Right lobe of liver (tissue), 6 donors: ENCODE measurements at places on chromosomes 3 and 15. TPM values are rescaled to one million over a fixed set of nuclear protein-coding genes. Genes with fewer than 3 reads are reported as not detected.

GRCh38 chr3:45628746-45629145 is 34.2 kb downstream of the LIMD1 start:
- no peak for DNase-seq

DNA sequence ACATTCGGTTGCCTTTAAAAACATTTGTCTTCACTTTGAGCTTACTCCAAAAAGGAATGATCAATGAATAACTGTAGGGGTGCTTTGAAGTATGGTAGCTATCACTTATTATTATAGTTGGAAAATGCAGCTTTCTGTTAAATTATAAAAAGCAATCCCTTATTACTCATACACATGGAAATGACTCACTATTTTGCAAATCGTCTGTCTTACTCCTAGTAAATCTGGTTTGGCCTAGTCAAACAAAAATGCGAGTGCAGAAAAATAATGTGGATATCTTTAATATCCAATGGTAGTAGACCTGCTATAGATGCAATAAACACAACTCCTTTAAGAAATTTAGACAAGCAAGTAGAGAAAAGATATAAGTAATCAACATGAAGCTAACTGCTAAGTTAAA is 112.5 kb downstream of the ZIC1 start:
- DNase-seq: no peak

- no peak for DNase-seq
These were observed 38.6 kb downstream of the HACD2 start for GRCh38 chr3:123546133-123546755.

LYSMD4 gene
- total RNA-seq: 7.0 TPM

DNA sequence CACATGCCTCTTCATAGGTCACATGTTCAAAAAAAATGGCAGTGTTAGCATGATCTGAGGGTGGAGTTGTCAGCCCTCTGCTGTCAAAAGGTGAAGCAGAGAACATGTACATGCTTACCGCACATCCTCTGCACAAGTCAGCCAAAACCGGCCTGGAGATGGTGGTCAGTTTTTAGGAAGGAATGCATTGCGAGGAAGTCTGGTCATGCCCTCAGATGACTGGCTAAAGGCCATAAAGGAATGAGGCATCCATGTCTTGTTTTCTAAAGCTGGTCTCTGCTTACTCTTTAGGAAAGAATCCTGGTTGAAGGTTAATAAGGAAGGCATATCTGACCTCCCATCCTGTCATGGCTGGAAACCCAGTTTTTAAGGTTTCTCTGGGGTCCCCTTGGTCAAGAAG is 292.0 kb upstream of the CCDC54 start:
- DNase-seq: no peak

FAM3D gene
- total RNA-seq: not detected

TMOD2 gene
- 1.4 TPM for total RNA-seq

GRCh38 chr3:32177702-32178198 is 60.7 kb upstream of the CMTM8 start:
- DNase-seq: peak; percentile 34

- no peak for DNase-seq
These were observed 157.1 kb upstream of the TMC3 start for GRCh38 chr15:81531109-81531592.

DNA sequence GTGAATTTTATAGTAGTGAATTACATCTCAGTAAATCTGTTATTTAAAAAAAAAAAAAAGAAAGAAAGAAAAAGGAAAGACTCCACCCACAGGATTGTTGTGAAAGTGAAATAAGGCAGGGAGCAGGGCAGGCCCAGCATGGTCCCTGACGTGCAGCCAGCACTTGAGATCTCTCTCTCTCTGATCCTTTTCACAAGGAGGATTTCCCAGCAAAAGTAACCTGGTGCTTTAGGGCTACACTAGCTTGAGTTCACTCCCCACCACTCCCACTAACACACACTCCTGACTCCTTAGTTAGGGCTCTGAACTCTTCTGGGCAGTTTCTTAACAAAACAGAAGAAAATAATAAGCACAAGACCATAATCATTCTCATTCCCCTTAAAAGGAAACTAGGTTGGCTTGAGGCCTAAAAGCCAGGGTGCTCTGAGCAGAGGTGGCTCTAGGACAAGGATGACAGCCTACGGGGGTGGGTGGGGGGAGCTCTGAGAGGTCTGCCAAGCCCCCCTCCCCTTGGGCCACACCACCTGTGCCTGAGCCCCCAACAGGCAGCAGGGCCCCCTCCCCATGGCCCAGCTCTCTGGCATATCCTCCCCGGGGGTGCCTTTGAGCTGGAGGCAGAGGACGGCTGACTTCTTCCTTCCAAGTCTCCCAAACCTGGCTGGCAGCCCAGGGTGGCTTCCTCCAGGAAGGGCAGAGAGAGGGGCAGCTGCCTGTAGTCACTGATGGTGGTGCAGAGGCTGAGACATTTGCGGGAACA is 856 bp downstream of the TMEM40 start:
- peak; percentile 34 for DNase-seq

GRCh38 chr3:48030188-48030587 is 14.0 kb upstream of the MAP4 start:
- no peak for DNase-seq

GRCh38 chr3:161336661-161337060 is 34.7 kb downstream of the SPTSSB start:
- no peak for DNase-seq

GRCh38 chr3:85591451-85591850 is 632.7 kb downstream of the CADM2 start:
- no peak for DNase-seq
